Activated T-helper 1 cell treated with Interleukin-2 at 50 U/mL for 16 hours (primary cell): ENCODE measurements at places on chromosomes 5 and 9.
A peak's percentile ranks its signal among the peaks of the same experiment; 100 is the strongest.

DNA sequence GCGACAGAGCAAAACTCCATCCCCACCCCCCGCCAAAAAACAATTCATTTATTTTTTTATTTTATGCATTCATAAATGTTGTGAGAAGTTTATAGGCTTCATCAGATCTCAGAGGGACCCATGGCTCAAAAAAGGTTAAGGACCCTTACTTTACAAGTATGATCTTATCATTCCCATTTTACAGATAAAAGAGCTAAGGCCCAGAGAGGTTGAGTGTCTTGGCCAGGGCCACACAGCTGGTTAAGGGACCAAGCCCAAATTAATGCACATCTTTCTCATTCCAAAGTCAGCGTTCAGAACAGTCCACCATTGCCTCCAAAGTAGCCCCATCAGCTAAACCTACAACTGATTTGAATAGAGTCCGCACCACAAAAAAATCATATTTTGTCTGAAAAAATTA lies 67.8 kb downstream of the PPARGC1B start:
- no peak for DNase-seq

DNA sequence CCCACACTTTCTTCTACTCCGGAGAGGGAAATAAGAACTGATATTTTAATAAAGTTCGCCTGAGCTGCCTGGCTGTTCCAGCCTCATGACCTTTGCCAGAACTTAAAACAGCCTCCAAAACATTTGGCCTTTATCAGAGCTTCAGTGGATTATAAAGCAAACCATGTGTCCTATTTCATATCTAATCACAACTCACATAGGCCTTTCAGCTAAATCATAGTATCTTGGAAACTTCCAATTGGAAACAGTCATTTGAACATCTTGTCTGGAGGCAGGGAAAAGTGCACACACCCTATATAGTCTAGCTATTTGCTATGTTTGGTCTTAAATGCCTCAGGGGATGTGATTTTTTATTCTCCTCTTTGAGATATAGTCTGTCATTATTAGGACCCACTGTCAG lies 46.0 kb upstream of the FREM1 start:
- no peak for DNase-seq

- DNase-seq, result no peak
Measured at GRCh38 chr5:374631-375335, 53.3 kb downstream of the AHRR start.

DNA sequence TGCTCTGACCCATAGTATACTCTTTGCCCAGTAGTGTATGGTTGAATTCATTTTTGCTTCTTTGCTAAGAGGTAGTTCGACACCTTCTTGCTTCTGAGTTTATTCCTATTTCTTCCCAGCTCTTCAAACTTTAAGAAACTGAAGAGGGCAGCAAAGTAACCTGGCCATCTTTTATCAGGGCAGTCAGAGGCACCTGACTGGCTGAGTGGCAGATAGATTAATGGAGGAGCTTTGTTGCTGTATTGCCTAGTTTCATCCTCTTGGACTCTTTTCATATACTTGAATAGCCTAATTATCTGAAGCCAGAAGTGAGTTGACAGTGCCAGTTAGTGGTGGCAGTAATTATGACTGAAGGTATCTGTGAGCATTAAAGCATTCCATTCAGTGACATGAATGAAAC lies 82.5 kb downstream of the UHRF2 start:
- DNase-seq, result no peak

- DNase-seq, result no peak
Measured at GRCh38 chr9:91758491-91758981, 191.5 kb downstream of the ROR2 start.

DNA sequence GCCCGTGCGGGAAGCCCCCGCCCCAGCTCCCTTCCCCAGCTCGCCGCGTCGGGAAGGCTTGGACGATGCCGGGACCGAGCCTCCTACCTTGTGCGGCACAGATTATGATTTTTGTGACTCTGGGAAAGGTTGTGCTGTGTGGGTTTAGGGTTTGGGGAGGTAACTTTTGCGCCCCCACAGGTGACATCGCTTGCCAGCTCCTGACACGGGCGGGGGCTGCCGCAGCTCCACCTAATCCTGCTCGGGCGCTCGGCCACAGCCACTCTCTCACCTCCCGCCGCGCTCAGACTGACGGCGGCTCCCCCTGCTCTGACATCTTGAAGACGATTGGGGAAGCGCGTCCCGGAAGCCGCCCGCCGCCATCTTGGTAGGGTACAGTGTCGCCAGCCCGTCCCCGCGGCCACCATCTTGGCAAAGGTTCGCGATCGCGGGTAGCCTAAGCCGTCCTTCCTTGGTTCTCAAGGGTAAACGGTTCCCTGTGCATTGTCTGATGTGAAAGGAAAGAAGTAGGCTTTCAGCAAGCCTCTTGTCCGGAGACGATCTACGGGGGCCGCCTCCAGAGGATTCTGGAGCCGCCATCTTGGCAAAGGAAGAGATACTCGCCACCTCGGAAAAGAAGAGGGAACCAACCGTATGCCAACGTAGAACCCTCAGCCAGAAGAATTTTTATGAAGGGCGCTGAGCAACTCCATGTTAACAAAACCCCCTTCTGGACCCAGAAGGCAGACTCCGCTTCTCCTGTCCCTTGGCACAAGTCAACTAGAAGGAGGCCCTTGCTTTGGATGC lies 1.8 kb upstream of the NR3C1 start:
- DNase-seq, result peak; percentile 81

GRCh38 chr9:15059003-15059402 lies 148.8 kb upstream of the FREM1 start:
- DNase-seq, result no peak

DNA sequence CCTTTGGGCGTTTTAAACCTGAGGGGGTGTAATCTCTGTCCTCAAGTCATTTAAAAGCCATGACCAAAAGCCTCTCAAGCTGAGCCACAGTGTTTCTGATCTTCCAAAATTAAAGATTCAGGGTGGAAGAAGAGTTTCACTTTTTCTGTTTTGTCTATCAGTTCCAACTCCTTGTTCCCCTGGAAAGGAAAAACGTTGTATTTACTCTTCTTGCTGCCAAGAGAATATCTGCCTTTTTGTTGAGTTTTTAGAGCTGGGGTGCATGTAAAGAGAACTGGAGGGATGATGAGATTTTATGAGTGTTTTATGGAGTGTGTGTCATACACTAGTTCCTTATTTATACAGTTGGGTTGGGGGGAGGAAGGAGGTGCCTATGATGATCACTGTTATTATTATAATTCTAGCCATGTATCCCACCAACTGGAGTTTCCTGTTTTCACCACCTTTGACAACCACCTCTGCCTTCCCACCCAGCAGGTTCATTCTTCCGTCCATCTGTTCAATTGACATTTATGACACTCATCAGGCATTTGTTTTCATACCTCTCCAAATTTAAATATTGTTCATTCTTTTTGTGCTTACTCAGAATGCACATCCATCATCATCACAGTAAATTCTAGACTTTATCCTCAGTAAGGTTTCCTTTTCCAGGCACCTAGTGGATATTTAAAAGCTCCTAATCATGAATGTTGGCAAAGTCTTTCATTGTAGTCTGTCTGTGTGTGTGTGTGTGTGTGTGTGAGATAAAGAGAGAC lies 97.9 kb upstream of the MPDZ start:
- no peak for DNase-seq

DNA sequence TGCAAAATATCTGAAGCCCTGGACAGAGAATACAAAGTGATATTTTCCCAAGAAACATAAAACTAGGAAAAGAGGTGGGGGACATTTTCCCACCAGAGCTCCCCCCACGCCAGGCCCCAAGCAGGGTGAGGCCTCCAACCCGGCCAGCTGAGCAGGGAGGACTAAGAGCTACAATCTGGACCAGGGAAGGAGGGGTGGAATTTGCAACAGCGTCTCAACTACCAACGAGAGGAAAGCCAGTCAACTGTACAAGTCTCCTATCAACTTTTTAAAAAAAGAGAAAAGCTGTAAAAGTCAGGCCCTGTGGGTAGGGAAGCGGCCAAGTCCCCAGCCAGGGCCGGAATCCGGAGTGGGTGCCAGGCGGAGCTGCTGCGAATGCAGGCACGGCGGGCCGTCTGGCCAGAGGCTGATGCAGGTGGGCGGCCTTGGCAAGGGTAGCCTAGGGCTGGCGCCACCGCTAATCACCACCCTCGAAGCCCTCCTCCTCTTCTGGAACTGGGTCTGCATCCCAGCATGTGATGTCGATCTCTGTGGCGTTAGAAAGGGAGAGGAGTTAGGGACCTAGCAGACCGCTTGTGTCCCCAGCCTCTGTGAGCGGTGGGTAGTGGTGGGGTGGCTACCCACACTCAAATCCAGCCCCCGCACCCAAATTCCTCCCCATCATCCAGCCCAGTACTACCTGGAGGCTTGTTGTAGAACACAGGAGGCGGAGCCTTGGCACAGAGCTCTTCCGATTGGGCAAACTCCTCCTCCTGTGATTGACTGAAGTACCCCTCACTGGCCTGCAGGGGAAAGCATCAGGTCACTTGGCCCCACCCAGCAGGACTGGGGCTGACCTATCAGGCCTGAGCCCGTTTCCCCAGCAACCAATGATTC lies 10.6 kb downstream of the PRR7 start:
- DNase-seq, result no peak

GRCh38 chr9:113574441-113575262 lies 111.1 kb downstream of the RGS3 start:
- DNase-seq, result no peak

DNA sequence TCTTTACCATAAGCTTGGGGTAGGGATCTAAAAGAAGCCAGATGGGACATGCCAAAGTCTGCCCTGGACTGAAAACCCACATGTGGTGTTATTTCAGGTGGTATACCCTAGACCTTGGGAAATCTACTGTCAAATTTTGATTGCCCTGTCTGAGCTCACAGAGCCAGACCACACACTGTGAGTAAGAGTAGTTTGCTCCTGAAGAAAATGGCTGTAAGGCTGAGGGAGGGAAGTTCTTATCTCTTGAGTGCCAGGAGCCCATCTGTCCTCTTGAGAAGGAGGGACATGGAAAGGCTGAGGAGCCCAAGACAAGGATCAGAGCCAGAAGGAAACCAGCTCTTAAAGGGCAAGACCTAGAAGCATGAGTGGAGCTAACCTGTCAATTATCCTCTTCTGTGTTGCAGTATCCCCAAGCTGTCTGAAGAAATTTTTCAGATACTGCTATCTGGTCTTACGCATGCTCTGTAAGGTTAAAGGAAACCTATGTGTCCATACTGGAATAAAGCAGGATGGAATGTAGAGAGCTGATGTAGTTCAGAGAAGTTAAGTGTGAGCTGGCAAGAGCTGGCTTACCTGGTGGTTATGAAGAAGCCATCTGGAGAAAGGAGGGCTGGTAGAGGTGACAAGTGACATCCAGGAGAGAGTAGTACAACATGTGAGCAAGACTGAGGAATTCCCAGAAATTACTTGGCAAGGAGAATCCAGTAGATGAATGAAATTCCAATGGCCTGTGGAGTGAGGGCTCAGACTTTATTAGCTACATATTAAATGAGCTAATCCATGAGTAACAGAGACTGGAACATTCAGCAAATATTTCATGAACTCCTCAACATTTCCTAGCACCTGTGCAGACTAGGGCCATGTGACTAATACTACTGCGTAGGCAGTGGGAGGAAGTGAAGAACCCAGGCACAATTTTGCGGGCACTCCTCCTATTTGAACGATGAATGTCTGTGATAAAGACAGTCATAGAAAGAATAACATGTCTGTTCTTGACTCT lies 389.1 kb upstream of the KIF2A start:
- DNase-seq, result no peak

DNA sequence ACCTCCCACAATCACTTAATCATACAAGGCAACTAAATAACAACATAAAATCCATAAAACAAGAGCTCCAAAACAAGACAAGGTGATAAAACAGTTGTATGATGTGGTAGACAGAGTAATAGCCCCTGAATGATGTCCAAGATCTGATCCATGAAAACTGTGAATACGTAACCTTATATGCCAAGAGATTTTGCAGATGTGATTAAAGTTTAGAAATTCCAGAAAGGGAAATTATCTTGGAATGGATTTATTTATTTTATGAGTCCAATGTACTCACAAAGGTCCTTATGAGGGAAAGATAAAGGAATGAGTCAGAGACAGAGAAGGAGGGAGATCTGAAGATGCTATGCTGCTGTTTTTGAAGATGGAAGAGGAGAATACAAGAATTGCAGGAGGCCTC lies 1775.7 kb upstream of the C9orf72 start:
- DNase-seq, result no peak

- DNase-seq, result peak; percentile 38
Measured at GRCh38 chr5:68216245-68217046, 890 bp downstream of the PIK3R1 start.

- DNase-seq, result no peak
Measured at GRCh38 chr5:82494942-82495341, 216.8 kb upstream of the RPS23 start.

GRCh38 chr5:57302164-57302563 lies 128.3 kb downstream of the GPBP1 start:
- DNase-seq, result no peak

GRCh38 chr5:97106216-97106581 lies 36.2 kb downstream of the LIX1 start:
- no peak for DNase-seq

DNA sequence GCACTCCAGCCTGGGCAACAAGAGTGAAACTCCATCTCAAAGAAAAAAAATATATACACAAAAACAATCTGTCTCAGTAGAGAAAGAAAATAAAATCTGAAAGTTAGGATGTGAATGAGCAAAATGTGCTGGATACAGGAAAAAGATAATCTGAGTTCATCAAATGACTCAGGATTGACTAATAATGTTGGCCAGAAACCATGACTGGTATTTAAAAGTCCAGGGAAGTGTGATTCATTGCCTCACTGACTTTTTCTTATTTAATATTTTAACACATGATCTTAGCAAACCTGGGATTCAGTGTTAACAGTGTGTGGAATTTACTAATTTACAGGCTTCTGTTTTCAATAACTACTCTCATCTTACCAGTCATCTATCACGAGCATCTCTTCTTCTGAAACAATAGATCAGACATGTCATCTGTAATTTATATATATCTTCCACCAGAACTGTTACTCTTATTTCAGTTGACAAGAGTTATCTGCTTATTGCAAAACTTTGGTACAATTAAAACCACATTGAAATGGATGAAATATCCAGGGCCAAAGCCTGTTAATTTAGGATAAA lies 256.7 kb downstream of the CDH12 start:
- no peak for DNase-seq

DNA sequence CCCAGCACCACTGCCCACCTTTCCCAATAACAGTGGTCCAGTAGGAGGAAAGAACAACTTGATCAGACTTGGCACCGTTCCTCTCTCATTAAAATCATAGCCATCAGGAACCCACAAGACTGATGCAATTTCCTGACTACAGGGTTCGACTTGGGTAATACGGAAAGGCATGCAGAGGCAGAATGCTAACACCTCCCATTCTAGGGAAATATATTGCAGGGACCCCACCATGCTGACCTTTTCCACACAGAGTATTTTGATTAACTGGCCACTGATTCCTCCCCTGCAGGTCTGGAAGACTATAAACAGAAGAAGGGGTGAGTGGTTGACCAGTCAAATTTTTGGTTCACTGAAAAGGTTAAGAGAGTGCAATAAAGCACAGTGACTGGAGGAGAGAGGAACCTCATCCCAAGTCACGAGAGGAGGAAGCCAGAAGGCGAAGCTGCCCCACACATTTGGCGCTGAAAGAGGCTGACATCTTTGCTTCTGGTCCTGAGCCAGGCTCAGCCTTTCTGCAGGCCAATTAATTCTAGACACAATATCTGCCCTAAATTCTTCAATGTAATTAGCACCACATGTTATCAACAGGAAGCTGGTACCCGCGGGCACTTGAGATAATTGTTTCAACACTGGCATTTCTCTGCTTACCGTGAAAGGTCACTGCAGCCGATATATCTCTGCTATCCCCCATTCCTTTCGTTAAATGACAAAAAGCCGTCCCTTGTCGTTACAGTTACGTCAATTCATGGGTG lies 64.7 kb upstream of the SPOCK1 start:
- no peak for DNase-seq
